NCI-H2171 (cell line): ENCODE measurements at places on chromosomes 6 and 20.

DNA sequence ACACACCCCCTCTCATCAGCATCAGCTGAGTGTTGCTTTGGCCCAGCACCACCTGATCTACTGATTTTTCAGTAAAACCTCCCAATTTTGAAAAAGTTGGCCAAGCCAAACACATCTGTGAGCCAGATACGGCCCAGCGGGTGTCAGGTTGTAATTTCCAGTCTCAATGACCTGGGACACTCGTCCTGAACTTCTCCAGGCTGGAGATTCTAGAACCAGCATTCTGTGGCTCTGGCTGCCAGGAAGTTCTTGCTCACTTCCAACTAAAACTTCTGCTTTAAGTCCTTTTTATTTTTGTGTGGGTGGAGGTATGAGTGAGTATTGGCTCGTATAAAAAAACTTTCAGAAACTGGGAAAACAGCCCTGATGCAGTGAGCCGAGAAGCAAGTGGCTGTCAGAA, 5.1 kb downstream of the KIAA1755 start:
- DNase-seq, result no peak

- no peak for DNase-seq
These were observed 271.4 kb upstream of the MAN1A1 start for GRCh38 chr6:119620846-119621555.

DNA sequence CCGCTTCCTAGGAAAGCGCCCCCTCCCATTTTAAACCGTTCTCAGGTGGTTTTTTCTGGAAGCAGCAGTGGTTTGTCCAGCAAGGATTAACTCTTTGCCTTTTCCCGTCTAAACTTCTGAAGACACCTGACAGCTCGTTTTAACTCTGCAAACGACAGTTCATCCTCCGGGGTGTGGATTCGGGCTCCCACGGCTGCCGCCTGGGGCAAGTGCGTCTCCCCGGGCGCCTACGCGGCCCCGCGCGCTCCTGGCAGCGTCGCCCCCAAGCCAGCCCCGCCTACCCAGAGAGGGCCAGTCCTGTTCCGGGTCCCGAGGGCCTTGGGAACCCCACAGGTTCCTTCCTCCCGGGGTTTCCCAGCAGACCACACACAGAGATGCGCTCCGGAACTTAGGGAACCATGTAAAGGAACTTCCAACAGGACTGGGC, 54.4 kb downstream of the PRR18 start:
- DNase-seq, result no peak

DNA sequence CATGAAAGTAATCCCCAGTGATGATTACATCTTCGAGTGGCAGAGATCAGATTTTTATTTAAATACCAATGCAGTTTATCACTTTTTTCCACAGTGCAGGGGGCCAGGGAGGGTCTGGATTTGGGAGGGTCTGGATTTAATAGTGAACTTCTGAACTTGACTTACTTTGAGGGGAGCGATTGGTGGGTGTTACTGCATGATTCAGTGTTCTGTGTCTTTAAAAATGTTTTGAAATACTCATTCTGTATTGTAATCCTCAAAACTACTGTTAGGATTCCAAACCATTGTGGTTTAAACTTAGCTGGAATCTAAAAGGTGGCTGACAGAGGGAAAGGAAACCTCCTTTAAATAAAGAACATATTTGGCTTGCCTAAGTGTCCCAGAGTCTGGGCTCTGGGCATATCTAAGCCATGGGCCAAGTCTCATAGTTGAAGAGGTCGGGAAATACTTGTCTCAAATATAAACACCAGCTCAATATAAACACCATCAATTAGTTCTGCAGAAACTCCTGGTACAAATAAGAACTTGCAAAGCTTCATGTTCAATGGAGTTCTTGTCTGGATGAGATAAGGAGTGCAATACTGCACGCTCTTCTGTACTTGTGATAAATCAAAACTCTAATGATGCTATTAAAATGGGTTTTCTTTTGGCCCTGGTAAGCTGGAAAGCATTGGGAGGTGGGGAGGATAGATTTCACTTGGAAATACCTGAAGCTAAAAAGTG, 14.4 kb downstream of the JARID2 start:
- DNase-seq, result no peak

DNA sequence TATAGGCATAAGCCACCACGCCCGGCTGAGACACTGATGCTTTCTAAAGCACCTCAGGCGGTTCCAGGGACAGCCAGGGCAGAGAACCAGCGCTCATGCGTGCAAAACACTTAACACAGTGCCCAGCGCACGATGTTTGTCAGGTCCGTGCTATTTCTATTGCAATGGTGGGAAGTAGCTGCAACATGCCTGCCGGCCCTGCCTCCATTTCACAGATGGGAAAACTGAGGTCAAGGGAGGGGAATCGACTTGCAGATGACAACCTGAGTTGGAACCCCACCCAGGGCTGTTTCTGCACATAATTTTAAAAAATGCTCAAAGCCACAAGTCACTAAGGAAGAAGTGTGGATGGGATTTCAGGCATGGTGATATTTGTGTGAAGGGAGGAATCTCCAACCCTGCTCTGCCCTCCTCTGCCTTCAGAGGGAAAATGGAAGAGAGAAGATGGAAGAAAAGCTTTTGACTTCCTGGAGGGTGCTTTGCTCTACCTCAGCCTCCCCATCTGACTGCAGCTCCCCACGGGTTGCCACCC, 39.9 kb downstream of the KIAA1755 start:
- DNase-seq, result no peak

GRCh38 chr6:72619883-72620696, 1.8 kb upstream of the KCNQ5 start:
- no peak for DNase-seq

- peak; percentile 42 for DNase-seq
These were observed 25.0 kb downstream of the HEBP2 start for GRCh38 chr6:138428944-138429598.

DNA sequence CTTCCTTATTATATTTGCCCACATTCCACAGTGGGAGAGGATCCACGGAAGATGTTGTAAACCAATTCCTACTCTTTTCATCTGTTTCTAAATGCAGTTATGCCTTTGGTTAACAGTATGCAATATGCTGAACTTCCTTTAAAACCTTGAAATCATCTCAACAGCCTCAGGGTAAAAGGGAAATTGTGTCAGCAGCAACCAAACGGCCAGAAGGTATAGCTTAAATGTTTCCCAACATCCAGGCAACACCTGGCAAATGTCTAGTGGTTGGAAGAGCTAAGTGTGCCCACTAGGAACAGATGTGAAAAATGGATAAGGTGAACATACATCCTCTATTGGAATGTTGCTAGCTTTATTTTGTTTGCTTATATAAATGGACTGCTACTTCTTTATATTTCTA, 164.8 kb downstream of the FAXC start:
- no peak for DNase-seq

GRCh38 chr6:1700278-1700967, 90.7 kb downstream of the FOXC1 start:
- DNase-seq, result no peak

GRCh38 chr6:32252331-32253009, 28.6 kb upstream of the NOTCH4 start:
- DNase-seq, result no peak

DNA sequence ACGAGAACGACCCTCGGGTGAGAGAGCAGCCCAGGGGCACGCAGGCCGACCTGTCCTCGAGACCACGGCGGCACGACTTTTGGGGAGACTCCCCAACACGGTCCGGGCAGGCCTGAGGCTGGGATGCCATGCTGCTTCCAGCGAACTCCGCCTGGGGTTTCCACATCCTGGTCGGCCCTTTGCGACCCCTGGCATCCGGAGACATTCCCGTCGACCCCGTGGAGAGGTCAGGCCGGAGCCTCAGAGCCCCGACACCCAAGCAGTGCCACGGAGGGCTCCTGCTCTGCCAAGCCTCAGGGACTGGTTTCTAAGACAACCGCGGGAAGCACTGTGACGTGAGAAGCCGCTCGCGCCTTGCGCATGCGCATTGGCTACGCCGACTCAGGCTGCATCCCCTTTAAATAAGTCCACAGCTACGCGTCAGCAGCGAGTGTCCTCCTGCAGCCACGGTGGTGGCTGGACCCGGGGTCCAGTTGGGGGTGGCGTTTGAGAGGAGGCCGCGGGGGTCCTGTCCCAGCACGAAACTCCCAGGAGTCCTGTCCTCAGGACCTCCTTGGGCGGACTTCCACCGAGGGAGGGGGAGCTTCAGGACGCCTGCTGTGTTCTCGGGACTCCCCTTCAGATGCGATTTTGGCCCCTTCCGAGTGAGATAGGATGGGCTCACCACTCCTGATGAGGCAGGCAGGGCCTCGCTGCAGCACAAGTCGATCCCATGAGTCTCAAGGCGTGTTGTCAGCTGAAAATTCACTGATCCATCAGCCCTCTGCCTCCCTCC, 1089.3 kb upstream of the DEFB115 start:
- no peak for DNase-seq

DNA sequence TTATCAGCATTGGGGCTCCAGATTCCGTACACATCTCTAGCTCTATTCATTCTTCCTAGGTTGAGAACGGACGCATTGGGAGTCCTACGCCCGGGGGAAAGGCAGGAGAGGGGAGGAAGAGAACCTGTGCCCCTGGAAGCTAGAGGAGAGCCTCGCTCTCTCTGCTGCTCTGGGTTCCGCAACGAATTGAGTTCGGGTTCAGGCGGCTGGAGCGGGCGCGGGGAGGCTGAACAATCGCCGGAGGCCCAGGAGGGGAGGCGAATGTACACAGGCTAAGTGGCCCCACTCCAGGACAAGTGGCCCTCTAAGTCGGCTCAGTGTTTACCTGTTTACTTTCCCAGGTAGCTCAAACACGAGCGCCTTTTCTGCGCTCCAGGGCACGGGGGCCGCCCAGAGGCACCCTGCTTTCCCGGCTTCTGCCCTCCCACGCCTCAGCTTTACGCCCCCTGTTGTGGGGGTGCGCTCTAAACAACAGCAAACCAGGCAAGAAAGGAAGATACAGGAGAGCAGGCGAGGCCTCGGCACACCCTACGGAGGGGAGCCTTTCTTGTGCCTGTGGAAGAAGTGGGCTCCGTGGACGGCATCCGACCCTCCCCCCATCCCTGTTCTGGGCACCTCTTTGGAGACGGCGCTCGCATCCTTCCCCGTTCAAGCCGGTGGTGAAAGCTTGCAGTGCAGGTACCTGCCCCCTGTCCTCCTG, 4.6 kb upstream of the NKX2-2 start:
- DNase-seq, result no peak

GRCh38 chr6:137159912-137160311, 13.5 kb downstream of the IL22RA2 start:
- DNase-seq, result no peak

DNA sequence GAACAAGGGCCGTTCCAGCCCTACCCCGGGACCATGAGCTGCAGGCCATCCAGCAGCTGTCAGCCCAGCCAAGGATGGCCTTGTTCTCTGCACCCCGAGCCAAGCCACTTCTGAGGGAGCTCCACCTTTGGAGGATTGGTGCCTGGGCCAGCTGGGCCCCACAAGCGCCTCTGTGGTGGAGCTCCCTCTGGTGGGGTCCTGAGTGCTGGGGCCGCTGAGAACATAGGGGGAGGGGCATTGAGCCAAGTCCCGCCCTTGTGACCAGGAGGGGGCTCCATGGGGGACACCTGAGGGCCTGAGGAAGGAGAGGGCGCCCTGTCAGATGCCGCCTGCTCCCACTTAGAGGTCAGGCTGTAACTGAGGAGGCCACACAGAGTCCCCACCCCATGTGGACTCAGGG, 43.2 kb downstream of the YTHDF1 start:
- no peak for DNase-seq

DNA sequence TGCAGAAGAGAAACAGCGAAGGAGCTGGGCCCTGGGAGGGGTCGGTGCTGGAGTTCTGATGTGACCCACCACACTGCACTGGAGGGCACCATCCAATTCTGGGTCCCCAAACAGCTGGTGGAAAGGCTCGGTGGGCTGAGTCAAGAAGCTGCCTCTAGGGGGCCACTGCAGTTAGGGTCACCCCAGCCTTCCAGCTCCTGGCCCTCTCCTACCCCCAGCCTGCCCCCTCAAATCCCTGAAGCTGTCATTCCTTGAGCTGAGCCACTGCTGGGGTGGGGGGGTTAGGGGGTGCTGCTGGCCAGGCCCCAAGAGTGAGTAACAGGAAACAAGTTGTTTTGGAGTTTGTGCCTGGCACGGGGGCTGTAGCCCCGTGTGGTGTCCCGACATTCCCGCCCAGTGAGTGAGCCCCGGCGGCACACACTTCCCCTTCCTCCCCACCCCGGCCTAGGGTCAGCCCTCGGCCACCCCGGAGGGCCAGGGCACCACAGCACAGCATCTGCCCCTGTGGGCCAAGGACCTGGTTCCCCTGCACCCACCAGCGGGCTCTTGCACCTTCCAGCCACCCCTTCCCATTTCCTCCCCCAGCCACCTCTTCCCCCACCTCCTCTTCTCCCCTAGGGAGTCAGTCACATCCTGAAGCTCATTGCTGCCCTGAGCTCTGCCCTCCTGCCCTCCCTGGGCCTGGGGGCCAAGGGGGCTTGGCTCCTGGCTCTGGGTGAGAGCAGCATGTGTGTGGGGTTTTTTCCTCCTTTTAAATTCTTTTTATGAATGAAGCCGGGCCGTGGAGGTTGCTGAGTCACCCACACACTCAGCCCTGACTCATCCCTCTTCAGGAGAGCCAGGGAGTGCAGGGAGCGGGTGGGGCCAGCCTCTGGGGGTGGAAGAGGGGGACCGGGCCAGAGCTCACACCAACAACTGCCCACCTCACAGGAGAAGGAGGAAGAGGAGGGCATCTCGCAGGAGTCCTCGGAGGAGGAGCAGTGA, 4.6 kb downstream of the SMIM29 start:
- no peak for DNase-seq

DNA sequence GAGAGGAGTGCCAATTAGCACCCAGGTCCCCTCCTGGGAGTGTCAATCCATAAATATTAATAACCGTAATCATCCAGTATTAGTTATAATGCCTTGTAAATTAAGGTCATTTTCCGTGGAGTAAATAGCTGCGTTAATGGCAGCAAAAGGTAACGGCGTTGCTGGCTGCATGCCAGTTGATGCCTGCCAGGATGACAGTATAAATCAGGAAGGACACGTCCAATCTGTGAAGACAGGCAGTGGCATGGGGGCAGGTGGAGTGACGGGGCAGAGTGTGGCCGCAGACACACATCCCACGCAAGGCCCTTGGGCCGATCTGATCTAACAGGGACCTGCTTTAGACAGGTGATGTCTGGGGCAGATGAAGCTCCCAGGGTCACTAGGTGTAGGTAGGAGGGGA, 49.1 kb downstream of the KCNB1 start:
- no peak for DNase-seq

- no peak for DNase-seq
These were observed 50.1 kb downstream of the NUP153 start for GRCh38 chr6:17656644-17657043.

GRCh38 chr20:50219600-50219999, 29.0 kb downstream of the CEBPB start:
- DNase-seq, result no peak

DNA sequence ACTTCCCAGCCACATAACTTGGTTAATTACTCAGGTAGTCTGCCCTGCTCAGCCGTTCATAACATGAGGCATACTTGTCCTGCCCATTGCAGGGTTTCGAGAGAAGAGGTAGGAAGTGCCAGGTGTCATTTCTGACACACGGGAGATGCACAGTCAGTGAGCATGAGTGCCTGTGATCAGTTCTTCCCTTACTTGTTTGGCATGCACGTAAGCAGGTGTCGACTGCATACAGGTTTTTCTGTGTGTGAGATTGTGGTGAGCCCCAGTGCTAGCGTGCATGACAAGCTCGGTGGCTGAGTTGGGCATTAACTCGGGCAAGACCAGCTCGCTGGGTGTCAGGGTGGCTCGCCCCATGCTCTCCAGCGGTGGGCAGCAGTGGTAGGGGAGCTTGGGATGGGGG, 51.2 kb upstream of the SLC22A1 start:
- no peak for DNase-seq

GRCh38 chr6:27247133-27247836, at the start of gene PRSS16:
Gene PRSS16 (plus strand): TSS chr6:27247701. CDS start chr6:27247738, 37 bp downstream.
- no peak for DNase-seq

- DNase-seq, result no peak
These were observed 280.6 kb upstream of the PRDM1 start for GRCh38 chr6:105805501-105806023.
